CD4-positive, alpha-beta memory T cell (primary cell): ENCODE measurements at places on chromosomes 2 and 18. TPM values are rescaled to one million over a fixed set of nuclear protein-coding genes. Genes with fewer than 3 reads are reported as not detected.

SLC38A11 gene
- total RNA-seq: not detected

SPEG gene
- 8.8 TPM for total RNA-seq

MBD1 gene
- 135 TPM for total RNA-seq

KCNIP3 gene
- total RNA-seq: not detected

DES gene
- total RNA-seq: not detected

KRTCAP3 gene
- 23.9 TPM for total RNA-seq

RGPD3 gene
- 0.47 TPM for total RNA-seq

PCARE gene
- total RNA-seq: not detected

SNRNP200 gene
- 225 TPM for total RNA-seq

SPP2 gene
- total RNA-seq: not detected

ERICH2 gene
- total RNA-seq: not detected

TXNDC2 gene
- total RNA-seq: not detected

ASIC4 gene
- total RNA-seq: 0.22 TPM

CTIF gene
- 5.2 TPM for total RNA-seq

GLB1L gene
- total RNA-seq: 1.5 TPM

NLRC4 gene
- total RNA-seq: 0.20 TPM

SCN9A gene
- total RNA-seq: not detected

PIGN gene
- total RNA-seq: 27.7 TPM

BMP10 gene
- total RNA-seq: not detected

CFAP65 gene
- total RNA-seq: not detected

ANKRD53 gene
- total RNA-seq: not detected

CFAP53 gene
- total RNA-seq: 1.4 TPM

ITGA4 gene
- 297 TPM for total RNA-seq

CCDC178 gene
- not detected for total RNA-seq

HAAO gene
- 0.44 TPM for total RNA-seq

VWA3B gene
- not detected for total RNA-seq

PSMA8 gene
- total RNA-seq: 0.67 TPM
